Fibroblast of skin of left quadriceps (primary cell): ENCODE measurements at places on chromosomes 7 and 10.

GRCh38 chr7:120951309-120951699 lies 727 bp downstream of the ING3 start:
- no peak for DNase-seq

DNA sequence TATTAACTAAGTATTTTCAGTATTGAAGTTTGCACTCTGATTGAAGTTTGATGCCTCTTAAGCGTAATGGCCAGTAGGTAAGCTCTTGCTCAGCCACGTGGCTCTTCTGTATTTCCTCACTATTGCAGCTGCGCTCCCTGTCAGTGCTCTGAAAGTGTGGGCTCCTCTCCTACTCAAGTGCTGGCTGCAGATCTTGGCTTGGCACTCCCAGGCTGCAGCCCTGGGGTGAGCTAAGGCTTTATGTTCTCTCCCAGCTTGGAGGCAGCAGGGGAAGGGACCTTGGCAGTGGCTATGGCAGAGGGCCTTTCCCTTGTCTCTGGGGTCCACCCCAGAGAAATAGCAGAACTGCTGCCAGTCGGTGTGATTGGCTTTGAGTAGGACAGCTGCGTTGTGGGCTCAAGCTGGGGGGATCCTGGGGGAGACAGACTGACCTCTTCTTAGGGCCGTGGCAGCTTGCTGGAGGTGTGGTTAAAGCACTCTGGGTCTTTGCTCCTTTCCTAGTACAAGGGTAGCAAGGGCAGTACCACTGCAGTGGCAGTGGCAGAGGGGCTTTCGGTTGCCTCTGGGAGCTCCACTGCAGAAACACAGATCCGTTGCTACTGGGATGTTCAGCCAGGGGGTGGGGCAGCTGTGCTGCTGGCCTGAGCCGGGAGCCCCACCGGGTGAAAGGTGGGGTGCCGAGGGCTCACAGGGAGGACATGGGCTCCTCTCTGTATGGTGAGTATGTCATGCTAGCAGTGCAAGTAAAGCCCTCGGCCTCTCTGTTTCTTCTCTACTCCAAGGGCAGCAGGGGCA lies 100.5 kb downstream of the GLCCI1 start:
- DNase-seq = no peak

GRCh38 chr10:123718544-123719060 lies 52.4 kb downstream of the GPR26 start:
- DNase-seq = no peak

DNA sequence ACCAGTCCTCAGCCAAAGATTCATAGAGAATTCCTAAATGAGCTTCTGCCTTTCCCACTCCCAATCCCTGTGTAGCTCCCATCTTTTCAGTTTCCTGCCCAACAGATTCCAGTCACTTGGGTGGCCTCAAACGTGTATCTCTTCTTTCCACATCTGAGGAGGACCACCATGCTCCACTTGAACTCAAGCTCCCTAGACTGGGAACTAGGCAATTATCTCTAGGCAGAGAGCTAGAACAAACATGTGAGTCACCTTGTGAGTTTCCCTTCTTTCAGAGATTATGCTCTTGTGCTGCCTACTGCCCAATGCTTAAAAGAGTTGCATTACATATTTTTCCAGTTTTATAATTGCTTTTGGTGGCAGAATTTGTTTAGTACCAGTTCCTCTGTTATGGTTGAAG lies 178.0 kb downstream of the MDFIC start:
- DNase-seq = peak; percentile 30

DNA sequence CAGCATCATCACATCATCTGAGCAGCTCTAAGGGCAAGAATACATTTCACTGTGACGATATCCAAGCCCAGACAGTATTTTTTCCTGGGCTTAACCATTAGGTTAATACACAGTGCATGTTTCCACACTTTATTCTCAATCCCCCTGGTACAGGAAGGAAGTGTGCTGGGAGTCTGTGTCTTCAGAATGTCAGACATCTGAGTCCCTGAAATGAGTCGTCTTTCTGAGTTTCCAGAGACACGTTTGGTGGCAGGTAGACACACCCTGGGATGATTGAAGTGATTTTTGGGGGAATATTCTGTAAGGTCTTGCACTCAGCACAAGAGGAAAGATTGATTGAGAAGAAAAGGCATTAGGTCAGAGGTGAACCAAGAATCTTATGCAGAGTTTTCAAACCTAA lies 13.1 kb upstream of the SHH start:
- no peak for DNase-seq
